ENCODE measurements at places on chromosomes 2 and 18. TPM values are rescaled to one million over a fixed set of nuclear protein-coding genes. Genes with fewer than 3 reads are reported as not detected.

Gene CNGA3
- total RNA-seq = not detected

Gene CRYGD
- not detected for total RNA-seq

DNA sequence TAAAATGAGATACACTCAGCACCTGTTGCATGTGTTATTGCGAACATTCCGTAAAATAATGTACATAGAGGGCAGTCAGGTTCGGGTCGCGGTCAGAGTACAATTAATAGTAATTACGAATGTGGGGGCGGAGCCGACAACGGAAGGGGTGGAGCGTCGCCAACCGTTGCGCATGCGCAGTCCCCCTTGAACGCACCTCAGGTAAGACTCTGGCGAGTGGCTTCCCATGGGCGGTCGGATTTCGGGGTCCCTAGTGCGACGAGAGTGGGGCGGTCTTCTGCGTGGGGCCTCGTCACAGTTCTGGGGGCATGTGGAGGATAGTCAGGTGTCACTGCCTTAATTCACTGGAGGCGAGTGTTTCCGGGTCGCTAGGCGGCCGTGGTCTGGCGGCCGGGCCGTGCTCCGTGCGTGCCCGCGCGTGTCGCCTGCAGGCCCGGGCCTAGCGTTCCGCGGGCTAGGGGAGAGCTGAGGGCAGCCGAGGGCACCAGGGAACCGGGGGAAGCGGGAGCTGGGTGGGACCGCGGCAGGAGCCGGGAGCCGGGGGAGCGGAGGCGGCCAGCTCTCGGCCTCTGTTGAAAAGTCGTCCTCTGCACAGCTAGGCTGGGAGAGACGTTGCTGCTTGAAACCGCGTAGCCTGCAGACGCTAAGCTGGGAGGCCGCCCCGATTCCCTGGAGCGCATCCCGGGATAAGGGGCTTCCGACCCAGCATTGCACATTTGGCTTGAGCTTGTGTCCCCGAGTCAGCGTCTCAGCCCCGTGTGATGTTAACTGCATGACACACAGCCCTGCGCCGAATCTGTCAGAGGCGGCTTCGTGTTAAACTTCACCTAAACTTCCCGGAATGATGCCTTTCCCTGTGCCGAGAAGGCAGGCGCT, at the start of gene CEBPZOS:
Gene CEBPZOS (plus strand): TSS at position 177 of the 876 bp plus-strand sequence. CDS start 3,209 bp downstream, outside the sequence.
- DNase-seq = peak; percentile 91

DNA sequence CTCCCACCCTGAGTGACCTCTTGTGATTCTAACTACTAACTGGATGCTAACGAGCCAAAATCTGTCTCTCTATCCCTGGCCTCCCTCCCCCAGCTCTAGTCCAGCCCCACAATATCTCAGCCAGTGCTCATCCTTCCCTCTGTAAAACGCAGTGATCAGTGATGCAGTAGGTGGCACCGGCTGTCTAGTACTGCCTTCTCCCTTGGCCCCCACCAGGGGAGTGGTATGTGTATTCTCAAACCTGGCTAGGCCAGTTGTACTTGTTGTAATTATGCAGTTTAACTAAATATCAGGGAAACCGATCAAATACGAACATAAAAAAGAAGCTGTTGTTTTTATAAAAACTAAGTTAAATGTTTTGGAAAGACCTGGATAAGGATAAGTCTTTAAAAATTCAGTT, 113.2 kb upstream of the ALPP start:
- peak; percentile 46 for DNase-seq

- no peak for DNase-seq
Observed at GRCh38 chr2:17196380-17196779, 321.9 kb downstream of the RAD51AP2 start.
